OCI-M1 (cell line): ENCODE measurements at places on chromosomes 7 and 10.

- DNase-seq, result no peak
These were observed 234.9 kb upstream of the PPP1R3A start for GRCh38 chr7:114153700-114154099.

DNA sequence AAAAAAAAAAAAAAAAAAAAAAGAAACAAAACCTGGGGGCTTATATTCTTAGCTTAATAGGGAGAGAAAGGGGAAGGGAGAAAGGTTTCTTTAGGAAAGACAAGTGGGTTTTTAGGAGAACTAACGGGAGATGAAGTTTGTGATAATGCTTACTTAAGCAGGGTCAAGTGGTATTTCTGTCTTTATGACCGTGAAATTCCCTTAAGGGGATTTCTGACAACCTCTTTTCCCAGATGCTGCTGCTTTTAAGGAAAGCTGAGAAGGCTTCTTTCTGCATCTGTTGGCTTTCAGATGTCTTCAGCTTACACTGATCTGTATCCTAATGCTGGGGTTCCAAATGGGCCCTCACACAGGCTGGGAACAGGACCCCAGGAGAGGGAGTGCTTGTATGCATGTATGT is 42.6 kb downstream of the ADAMTS14 start:
- no peak for DNase-seq

DNA sequence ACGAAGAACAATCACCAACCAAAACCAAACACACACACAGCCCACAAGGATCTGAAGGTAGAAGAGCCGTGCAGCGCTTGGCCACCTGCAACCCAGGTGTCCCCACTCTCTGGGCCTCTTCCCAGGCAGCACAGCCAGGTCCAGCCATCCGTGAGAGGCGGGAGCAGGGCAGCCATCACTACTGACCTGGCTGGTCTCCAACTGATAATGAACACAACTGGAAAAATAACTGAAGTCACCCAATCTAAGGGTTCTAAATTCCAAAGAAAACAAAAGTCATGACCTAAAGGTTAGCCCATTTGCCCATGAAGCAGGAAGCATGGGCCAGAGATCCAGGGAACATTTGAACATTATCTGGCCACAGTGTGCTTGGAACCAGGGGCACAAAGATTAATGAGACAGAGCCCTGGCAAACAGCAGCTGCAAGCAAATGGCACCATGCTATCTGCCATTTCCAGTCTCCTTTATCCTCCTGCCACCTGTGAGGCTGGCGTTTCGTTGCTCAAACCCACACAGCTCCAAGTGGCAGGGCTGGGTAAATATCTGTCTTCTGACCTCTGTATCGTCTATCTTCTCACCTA is 207.9 kb downstream of the TNS3 start:
- no peak for DNase-seq

DNA sequence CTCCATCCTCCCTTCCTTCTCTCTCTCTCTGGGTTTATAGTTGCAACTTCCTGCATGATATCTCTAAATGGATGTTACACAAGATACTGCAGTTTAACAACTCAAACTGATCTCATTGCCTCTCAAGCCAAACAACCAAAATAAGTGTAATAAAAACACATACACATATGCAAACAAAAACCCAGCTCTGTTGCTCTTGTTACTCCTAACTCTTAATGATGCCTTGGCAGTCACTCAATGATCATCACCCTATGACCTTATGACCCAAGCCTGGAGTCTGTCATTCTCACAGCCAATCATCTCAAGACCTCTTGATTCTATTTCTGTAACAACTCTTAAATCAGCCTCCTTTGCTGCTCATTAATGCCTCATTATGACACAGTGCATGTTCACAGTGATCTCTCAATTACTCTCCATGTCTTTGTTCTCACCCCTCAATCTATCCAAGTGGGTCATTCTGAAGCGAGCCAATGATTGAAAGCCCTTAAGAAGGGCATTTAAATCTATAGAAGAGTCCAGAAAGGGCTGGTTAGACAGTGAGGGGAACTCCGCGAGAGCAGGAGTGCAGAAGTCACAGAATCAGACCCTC is 210.9 kb downstream of the INHBA start:
- DNase-seq, result no peak

DNA sequence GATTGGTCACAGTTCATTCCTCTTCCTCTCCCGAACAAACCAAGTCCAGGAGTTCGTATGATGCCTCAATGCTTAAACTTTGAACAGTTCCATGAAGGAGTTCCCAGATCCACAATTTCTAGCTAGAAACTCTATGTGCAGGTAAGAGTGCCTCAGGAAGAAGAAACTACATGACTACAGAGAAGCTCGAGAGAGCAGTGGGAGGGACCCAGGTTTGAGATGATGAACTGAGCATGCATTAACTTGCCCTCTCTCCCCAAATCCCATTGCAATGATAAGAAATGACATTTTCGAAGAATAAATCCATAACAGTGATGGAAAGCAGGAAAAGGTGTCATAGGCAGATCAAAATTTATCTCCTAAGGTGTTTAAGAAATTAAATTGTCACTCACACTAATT is 140.6 kb upstream of the JCAD start:
- no peak for DNase-seq

- DNase-seq, result no peak
These were observed 52.3 kb upstream of the DPYSL4 start for GRCh38 chr10:132134241-132135052.

- DNase-seq, result no peak
These were observed 97.7 kb upstream of the RPA3 start for GRCh38 chr7:7816084-7816483.

DNA sequence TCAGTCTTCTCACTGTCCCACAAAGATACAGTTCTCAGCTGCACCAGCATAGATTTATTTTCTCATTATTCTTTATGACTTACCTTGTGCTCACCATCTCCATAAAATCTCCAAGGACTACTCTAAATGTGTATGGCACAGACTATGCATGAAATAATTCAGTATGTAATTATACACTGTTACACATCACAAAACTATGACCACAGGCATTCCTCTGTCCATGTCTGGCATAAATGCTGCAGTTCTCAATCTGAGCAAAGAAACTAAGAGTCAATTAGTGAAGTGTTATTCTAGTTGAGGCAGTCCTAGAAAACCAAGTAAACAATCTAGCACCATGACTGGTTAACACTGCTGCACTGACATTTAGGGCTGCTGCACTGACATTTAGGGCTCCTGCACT is 2.7 kb downstream of the CYCS start:
- no peak for DNase-seq

DNA sequence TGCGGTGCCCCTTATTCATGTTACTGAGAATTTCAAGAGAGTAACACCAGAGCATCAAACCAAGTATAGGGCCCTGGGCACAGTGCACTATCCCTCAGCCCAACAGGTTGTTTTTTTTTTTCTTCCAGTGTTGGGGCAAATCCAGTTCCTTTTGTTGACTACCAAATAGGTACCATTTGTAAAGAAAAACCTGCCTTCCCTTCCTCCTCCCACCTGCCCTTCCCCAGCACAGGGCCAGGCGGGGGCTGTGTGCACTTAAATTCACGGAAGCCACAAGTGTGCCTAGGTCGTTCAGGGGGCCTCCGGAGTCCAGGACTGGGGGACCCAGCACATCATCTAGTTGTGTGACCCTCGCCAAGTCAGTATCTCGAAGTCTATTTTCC is 595 bp upstream of the SFXN4 start:
- no peak for DNase-seq

DNA sequence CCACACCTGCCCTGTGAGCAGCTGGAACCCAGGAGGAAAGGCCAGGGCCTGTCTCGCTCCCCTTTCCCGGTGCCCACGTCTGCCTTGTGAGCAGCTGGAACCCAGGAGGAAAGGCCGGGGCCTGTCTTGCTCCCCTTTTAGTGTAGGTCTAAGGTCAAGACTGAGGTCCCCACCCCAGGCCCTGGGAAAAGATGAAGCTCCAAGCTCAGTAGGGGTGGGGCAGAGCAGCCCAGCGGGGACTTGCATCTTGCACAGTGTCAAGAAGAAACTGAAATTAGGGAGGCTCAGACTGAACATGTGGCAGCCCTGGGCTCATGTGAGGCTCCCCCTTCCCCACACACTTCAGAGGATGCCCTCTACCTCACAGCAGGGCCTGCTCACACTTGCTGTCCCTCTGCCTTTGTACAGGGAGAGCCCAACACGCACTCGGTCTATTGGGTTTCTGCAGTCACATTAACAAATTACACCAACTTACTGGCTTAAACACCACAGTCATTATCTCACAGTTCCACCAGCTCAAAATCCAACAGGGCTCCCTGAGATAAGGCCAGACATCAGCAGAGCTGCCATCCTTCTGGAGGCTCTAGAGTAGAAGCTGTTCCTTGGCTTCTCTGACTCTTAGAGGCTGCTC is 12.4 kb downstream of the POLL start:
- peak; percentile 97 for DNase-seq

- no peak for DNase-seq
These were observed 8.3 kb upstream of the ASZ1 start for GRCh38 chr7:117435475-117436043.

GRCh38 chr10:91879515-91880170 is 29.6 kb downstream of the FGFBP3 start:
- DNase-seq, result no peak

- DNase-seq, result no peak
These were observed 35.3 kb upstream of the DUSP5 start for GRCh38 chr10:110462166-110463095.
